ENCODE measurements at places on chromosomes 1 and 21.

- no peak for DNase-seq
These were observed 31.4 kb downstream of the DDR2 start for GRCh38 chr1:162663589-162664106.

DNA sequence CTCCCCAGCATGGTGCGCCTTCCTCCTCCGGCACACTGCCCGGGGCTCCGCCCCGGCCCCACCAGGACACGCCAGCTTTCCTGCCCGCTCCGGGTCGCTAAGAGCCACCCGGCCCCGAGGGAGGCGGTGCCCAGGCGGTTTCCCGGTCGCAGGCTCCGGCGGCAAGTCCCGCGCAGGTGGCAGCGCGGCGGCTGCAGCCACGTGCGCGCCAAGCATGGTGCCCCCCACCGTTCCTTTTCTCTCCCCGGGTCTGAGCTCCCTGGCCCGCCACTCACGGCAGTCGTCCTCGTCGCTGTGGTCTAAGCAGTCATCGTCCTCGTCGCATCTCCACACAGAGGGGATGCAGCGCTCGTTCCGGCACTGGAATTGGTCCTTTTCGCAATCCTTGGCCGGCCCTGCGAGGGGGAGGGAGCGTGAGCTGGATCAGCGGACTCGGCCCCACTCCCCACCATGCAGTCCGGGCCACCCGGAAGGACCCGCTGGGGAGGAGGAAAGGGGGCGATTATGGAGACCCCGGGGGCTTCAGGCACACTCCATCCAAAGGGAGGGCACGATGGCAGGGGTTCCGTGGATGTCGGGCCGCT lies 1.2 kb downstream of the LRP8 start:
- peak; percentile 78 for DNase-seq

DNA sequence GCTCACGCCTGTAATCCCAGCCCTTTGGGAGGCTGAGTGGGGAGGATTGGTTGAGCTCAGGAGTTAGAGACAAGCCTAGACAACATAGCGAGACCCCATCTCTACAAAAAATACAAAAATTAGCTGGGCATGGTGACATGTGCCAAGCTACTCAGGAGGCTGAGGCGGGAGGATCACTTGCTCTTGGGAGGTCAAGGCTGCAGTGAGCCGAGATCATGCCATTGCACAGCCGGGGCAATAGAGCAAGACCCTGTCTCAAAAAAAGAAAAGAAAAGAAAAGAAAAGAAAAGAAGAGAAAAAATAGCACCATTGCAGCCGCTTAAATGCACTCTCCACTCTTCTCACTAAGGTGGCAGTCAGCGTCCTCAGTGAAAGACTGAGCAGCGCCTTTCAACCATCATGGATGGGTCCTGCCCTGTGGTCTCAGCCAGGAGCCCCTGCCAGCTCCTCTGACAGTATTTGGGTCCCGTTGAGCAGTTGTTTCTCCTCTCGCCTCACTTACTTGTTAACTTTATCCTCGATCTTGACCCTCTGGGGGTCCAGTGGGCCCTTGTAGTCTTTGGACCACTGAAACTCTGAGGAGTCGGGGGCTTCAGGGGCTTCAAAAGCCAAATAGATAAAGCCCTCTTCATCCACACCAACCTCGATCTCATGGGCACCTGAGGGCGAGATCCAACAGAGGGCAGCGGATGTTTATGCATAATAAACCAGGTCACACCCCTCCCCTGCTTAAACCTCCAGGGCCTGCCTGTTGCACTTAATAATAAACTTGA lies 36.9 kb downstream of the MYOM3 start:
- DNase-seq, result peak; percentile 19

- no peak for DNase-seq
These were observed 40.6 kb downstream of the ARID4B start for GRCh38 chr1:235287208-235287882.

DNA sequence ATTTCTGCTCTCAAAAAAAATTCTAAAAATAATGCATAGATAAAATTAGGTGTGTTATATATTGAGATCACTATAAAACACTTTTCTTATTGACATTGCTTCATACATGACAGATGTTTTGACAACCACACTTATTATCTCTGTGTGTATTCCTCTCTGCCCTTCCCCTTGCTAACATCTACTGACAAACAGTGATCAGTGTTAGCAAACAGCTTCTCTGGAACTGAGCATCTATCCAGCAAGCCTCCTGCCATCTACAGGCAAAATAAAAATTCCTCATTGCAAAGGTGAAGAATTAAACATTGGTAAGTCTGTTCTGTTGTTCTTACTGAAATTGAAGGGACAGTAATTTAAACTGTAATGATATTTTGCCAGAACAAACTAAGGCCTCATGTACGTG lies 2153.9 kb downstream of the NCAM2 start:
- DNase-seq, result no peak

DNA sequence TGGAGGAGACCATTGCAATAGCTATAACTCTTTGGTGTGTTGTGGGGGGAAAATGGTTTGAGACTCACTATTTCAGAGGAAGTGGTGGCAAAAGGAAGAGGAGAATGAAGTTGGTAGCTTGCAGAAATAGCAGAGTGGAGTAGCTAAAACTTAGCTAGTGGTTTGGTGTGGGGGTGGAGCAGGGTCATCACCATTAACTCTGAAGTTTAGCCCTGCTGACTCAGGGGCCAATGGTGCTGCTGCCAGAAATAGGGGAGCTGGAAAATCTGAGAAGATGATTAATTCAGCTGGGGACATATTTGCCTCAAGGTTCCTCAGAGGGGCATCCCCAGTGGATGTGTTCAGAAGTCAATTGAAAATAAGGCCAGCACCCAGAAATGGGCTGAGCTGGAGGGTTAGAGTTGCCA lies 65.4 kb downstream of the RUNX1 start:
- peak; percentile 36 for DNase-seq

DNA sequence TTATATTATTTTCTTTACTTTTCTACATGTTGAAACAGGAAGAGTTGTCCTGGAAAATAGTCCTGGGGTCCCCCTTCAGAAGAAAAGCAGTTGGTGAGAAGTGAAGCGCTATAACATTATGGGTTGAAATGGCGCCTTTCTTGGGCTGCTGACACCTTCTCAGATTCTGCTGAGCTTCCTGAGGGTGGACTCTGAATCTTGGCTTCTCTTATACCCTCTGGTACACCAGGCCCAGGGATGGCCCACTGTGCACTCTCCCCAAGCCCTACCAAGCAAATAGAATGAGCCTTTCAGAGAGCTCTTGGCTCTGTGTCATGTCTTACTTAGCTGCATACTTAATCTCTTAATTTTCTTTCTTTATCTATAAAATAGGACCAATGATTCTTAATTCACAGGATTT lies 42.3 kb downstream of the CD247 start:
- no peak for DNase-seq

Measured in hematopoietic multipotent progenitor cell treated with erythropoietin and hydrocortisone succinate and interleukin-3 and kit ligand, for 6 days (in vitro differentiated cells).